Left ventricle myocardium superior (tissue), 1 donor: ENCODE measurements at places on chromosomes 6 and 20. TPM values are rescaled to one million over a fixed set of nuclear protein-coding genes. Genes with fewer than 3 reads are reported as not detected.

The FLRT3 gene
- total RNA-seq = 1.0 TPM

The WFDC12 gene
- not detected for total RNA-seq

The L3MBTL3 gene
- 4.3 TPM for total RNA-seq

The NKX2-4 gene
- not detected for total RNA-seq

DNA sequence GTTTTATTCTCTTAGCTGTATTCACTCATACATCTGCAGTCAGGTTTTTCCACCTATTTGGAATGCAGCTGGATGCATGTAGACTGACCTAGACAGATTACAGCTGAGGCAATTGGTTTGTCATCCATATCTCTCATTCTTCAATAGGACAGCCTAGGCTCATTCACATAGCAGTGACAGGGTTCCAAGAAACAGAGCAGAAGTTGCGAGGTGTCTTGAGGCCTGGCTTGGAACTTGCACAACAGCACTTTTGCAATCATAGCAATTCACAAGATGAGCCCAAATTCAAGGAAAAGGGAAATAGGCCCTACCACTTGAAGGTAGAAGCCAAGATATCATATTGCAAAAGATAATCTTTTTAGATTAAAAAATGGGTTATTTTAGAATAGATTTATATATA is 508.9 kb upstream of the JAG1 start:
- DNase-seq = no peak

GRCh38 chr6:98041921-98042320 is 758.9 kb upstream of the MMS22L start:
- DNase-seq = no peak

DNA sequence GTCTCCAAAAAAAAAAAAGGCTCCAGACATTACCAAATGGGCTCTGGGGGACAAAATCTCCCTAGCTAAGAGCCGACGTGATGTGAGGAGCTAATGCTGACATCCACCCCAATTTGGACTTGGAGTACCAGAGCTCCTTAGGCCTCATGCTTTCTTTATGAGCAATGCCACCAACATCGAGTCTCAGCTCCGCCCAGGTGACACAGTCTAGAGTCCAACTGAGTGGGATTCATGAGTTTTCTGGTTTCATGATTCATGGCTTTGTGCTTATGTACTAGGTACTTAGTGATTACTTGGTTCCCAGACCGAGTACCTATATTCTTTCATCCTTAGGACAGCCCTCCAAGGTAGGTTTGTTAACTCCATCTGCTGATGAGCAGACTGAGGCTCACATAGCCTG is 4.4 kb downstream of the ANKRD60 start:
- no peak for DNase-seq

DNA sequence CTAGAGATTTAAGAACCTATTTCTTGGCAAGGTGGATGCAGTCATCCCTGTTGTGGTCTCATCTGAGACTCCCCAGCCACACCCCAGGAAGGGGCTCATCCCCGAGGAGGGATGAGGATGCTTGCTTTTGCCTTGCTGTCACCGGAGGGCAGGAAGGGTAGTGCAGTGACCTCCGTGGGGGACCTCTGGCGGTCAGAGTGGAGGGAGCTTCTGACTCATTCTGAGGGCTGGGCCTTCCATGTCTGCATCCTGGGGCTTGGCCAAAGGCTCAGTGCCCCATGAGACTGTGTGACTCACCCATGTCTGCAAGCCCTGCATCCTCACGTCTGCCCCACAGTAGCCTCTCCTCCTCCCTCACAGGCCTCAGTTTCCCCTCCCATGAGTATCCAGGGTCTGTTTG is 38.7 kb downstream of the UQCC2 start:
- DNase-seq = peak; percentile 92

GRCh38 chr20:38523697-38524096 is 51.1 kb downstream of the RALGAPB start:
- DNase-seq = no peak

DNA sequence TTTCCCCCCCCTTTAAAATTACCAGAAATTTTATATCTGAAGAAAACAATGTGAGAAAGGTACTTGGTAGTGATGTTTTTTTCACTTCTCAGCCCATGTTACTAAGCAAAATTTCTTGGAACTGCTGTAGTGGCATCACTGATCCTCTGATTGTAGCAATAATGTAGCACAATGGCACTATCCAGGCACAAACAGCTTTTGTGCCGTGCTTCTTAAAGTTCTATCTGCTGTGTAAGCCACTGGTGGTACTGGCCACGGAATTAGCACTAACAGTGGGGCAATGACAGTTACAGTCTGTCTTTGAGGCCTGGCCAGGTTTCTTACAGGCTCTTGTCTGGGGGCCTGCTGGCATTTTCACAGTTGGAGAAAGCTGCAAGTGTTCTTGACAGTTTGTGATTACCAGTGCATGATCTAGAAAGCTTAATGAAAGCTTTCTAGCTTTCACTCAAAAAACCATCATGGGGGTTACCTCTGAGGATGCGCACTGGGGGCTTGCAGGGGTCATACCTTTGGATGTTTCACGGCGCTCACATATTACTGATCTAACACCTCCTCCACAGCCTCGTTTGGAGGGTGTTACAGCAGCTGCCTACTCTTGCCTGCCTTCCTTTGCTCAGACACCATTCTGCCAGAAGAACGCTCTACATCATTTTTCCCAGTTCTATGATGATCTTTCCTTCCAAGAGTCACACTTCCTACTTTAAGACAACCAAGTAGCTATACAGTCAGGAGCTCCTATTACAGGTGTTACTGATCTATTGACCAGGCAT is 58.4 kb upstream of the ARMH2 start:
- no peak for DNase-seq

- DNase-seq = no peak
Observed at GRCh38 chr6:95574811-95575210, 2.5 kb upstream of the MANEA start.

DNA sequence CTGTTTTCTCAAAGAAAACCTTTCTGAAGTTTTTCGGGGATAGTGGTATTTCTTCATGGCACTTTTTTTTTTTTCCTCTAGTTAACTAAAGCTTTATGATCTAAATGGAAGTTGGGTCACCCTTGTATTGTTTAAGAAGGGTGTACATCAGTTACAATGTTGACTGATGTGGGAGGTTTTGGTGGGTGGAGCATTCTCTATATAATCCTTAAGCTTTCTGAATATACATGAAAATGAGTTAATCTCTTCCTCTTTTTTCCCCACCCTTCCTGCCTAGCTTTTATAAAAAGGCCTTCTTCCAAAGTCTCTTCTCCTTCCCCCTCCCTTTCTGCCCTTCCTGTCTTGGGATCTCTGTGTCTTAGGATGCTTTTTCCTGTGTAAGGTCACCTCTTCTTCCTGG is 47.2 kb downstream of the DHX35 start:
- no peak for DNase-seq

DNA sequence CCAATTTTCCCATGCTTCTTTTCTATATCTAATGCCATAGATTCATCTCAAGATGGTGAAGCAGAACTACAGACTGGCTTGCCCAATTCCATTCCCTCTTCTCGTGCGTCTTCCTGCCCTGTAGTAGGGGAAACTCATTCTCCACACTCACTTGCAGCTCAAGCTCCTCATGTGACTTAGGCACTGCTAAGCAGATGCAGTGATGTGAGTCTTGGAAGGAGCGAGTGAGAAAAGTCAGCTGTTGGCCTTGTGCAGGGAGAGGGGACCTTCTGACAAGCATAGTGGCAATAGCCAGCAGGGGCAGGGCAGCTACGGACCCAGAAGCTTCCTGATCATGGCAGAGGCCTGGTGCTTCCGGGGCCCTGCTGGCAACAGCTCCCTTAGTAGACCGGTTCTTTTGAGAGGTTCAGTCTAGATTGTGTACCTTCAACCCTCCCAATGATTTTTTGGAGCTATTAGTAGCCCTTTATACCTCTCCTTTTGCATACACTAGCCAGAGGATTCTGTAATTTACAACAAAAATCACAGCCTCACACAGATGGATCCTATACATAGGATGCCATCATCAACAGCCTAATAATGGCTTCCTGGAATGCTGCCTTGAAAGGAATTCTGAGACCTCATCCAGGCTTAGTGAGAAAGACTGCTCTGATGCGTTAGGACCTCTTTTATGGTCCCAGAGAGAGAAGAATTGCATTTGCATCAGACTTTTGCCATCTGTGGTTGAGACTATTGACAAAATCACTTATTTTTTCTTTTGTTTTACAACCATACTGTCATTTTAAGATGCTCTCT is 121.5 kb upstream of the RIPOR2 start:
- DNase-seq = no peak

- peak; percentile 47 for DNase-seq
Observed at GRCh38 chr6:158311193-158311592, 1.1 kb upstream of the TULP4 start.

- no peak for DNase-seq
Observed at GRCh38 chr20:43186312-43186711, 3.4 kb downstream of the PTPRT start.

DNA sequence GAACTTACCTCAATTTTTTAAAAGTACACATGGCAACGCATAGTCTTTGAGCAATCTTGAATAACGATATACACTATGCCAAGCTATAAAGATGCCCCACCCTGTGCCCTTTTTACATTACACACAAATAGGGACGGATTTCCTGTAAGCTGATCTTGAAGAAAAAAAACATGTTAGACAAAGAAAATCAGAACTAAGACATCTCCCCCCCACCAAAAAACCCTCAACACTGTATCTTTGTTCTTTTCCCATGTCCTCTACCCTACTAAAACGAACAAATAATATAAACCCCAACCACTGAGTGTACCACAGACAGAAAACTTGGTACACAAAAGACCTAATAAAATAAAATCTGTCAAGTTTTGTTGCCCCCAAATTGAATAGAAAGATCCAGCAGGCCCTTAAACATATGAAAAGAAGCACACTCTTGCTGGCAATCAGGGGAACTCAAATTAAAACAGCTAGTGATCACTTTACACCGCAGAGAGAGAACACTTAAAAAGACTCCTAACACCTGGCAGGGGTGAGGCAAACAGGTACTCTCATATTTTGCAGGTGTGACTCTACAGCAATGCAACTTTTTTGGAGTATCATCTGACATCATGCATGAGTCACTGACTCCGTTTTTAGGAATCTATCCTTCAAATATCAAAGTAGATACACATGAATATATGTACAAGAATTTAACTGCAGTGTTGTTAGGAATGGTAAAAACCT is 29.6 kb downstream of the BACH2 start:
- no peak for DNase-seq

DNA sequence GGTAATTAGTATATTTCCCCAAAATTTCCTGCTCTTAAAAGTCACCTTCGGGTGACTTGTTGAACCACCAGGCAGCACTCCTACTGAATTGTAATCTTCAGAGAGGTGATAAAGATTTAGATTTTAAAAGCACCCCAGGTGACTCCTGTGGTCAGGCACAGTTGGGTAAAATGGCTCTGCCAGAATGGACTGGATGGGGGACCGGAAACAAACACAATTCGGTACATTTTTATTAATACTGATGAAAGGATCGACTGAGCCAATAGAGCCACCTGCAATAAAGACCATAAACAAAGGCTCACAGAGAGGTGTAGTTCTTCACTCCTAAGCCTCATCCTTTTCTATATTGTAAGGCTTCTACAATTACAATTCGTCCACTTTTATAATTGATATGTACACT is 19.6 kb upstream of the FAM83C start:
- DNase-seq = no peak

DNA sequence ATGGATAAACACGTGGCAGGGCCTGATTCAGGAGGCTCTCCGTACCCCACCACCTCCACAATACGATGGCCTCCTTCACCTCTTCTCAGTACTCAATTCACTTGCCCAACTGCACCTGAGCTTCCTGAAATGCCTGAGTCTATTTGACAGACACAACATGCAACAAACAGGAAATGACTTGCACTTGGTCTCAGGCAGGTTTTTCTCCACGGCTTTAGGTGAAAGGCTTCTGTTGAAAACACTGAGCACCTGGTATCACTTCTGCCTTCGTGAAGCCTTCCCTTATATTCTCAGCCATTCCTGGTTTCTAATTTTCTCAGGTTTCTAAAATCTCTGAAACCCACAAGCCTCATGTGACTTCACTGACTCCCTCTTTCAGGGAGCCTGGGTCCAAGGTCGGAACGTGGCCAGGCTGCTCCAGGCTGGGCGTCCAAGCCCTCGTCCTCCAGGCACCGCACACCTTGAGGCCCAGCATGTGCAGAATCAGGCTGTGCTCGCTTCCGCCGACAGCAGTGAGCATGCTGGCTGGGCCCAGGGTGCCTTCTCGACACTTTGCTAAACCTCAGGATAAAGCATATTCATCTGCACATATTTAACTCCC is 34.7 kb downstream of the TAF4 start:
- peak; percentile 20 for DNase-seq

- no peak for DNase-seq
Observed at GRCh38 chr6:34580707-34581560, 24.8 kb upstream of the SPDEF start.

DNA sequence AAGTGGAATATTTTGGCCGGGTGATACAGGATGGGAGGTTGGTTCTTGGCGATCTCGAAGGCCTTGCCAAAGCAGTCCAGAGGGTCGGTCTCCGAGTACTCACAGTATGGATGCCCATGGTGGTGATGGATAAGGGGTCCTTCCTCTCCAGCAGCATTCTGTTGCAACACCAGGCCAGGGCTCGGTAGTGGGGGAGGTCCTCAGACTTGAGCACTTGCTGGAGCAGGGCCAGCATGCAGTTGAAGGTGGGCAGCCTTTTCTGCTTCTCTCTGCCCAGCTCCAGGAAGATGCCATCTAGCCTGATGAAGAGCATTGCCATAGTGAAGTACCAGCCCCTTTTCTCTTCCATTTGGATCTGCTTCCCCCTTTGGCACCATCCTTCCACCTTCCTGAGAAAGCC is 99.4 kb upstream of the MCHR2 start:
- DNase-seq = no peak

GRCh38 chr6:80523010-80523409 is 416.5 kb downstream of the BCKDHB start:
- no peak for DNase-seq

DNA sequence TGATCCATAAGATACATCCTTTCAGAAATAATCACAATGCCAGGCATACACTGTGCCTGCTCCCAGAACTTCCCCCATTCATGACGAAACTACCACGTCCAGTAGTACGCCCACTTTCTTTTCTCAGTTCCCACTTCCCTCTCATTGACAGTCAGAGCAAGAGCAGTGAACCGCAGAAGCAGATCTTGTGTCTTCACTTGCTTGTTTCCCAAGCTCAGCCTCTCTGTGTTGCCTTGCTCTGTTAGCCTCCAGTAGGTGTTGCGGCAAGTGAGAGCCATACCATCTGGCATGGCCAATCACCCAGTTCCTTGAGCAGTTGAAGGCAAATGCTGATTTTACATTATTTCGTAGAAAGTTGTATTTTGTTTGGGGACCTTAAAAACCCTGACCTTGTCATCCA is 11.7 kb downstream of the UST start:
- DNase-seq = no peak

DNA sequence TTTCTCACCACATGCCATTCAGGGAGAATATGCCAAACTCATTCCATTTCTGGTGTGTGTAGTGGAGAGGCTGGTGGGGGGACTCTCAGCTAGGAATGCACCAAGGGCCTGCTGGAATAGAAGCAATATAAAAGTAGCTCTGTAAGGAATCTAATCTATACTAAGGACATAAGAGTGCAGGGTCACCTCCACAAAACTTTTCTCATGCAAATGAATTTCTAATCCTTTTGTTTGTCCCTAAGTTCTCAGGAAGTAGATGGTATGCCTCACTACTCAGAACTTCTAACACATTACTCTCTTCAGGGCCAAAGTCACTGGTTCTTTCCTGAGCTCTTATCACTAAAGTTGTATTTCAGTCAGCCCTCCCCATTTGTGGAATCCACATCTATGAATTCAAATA is 427.2 kb downstream of the C6orf118 start:
- DNase-seq = no peak
